ENCODE measurements at places on chromosomes 4 and X. TPM values are rescaled to one million over a fixed set of nuclear protein-coding genes. Genes with fewer than 3 reads are reported as not detected.

The WAS gene
- total RNA-seq, result 0.61 TPM

The PCDH7 gene
- total RNA-seq, result 18.0 TPM

The HSFX1 gene
- total RNA-seq, result 0.50 TPM

The RNF128 gene
- total RNA-seq, result 0.09 TPM

The ZDHHC15 gene
- 2.7 TPM for total RNA-seq

The CRLF2 gene
- not detected for total RNA-seq

The LONRF3 gene
- total RNA-seq, result 0.33 TPM

The SOWAHB gene
- 0.13 TPM for total RNA-seq

The F11 gene
- total RNA-seq, result 0.50 TPM

The UVSSA gene
- 18.3 TPM for total RNA-seq

The SH3D19 gene
- total RNA-seq, result 32.1 TPM

The XAGE1B gene
- not detected for total RNA-seq

DNA sequence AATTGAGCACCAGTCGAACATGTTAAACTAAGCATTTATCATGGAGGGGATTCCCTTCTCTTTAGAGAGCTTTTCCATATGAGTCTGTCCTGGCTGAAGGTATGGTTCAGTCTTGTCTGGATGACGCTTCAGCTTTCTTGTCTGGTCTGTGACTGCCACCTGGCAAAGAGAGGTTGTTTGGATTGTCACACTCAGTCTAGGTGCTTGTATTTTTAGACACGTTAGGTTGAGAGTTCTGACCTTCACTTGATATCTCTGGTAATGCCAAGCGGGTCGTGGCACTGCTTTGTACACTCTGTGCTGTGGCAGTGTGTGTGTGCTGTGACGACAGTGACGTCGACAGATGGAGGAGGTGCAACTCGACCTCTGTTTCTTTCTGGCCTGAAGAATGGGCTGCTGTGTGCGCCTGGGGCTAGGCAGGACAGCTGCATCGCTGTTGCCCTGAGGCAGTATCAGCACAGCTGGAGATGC lies 12.6 kb downstream of the NOCT start:
- H3K27me3 ChIP-seq, result no peaks in the 10 kb centered on the region
- no peak overlapping the region for H3K27ac ChIP-seq
- peaks cover 24% of the 10 kb centered on the region for H3K36me3 ChIP-seq
- no peak overlapping the region for H3K4me3 ChIP-seq
- H3K4me1 ChIP-seq, result no peaks in the 10 kb centered on the region

- DNase-seq, result no peak
- H3K36me3 ChIP-seq, result no peaks in the 10 kb centered on the region
- no peak overlapping the region for H3K27ac ChIP-seq
- no peaks in the 10 kb centered on the region for H3K4me1 ChIP-seq
- H3K4me3 ChIP-seq, result no peak overlapping the region
Measured at GRCh38 chrX:18883961-18884765, 99.8 kb downstream of the PHKA2 start.

- peaks cover 5% of the 10 kb centered on the region for H3K4me1 ChIP-seq
- H3K36me3 ChIP-seq, result no peaks in the 10 kb centered on the region
- DNase-seq, result no peak
Measured at GRCh38 chr4:121190389-121190788, 26.3 kb upstream of the TNIP3 start.

- no peak overlapping the region for H3K27ac ChIP-seq
- DNase-seq, result no peak
- H3K4me1 ChIP-seq, result no peaks in the 10 kb centered on the region
- H3K4me3 ChIP-seq, result no peak overlapping the region
- H3K27me3 ChIP-seq, result no peaks in the 10 kb centered on the region
Measured at GRCh38 chrX:1416965-1417760, 25.2 kb upstream of the SLC25A6 start.

- no peak overlapping the region for H3K27ac ChIP-seq
- 0 out of 2 replicates have a peak, but pooled peaks cover 2% of the 10 kb centered on the region for H3K4me1 ChIP-seq
- peaks cover 14% of the 10 kb centered on the region for H3K36me3 ChIP-seq
- H3K27me3 ChIP-seq, result no peaks in the 10 kb centered on the region
- DNase-seq, result no peak
- H3K4me3 ChIP-seq, result no peak overlapping the region
Measured at GRCh38 chr4:88744609-88745008, 47.0 kb upstream of the NAP1L5 start.

- peaks cover 30% of the 10 kb centered on the region for H3K36me3 ChIP-seq
- H3K27ac ChIP-seq, result no peak overlapping the region
- no peaks in the 10 kb centered on the region for H3K4me1 ChIP-seq
- H3K4me3 ChIP-seq, result no peak overlapping the region
- no peak for DNase-seq
- H3K27me3 ChIP-seq, result no peaks in the 10 kb centered on the region
Measured at GRCh38 chrX:12128017-12128416, 10.3 kb upstream of the FRMPD4 start.

GRCh38 chr4:167475951-167476350 lies 241.7 kb upstream of the SPOCK3 start:
- no peaks in the 10 kb centered on the region for H3K27me3 ChIP-seq
- no peaks in the 10 kb centered on the region for H3K4me1 ChIP-seq
- no peak overlapping the region for H3K4me3 ChIP-seq
- no peak for DNase-seq
- H3K36me3 ChIP-seq, result no peaks in the 10 kb centered on the region

DNA sequence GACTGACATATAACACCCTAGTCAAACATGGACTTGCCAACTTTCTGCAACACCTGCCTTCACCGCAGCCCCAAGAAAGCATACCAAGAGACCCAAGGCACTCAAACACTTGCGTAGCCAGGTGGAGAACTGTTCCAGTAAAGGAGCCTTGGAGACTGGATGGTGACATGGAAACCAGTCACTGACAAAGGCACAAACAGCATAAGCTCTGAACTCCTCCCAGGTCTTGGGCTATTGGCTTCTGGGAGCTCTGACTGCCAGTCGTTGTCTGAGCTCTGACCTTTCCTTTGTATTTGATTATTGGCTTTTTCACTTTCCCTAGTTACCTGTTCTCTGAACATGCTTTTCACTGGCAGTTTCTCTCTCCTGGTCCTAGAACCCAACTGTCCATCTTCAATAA lies 38.3 kb downstream of the ARAP2 start:
- DNase-seq, result peak; percentile 30
- H3K4me1 ChIP-seq, result no peaks in the 10 kb centered on the region
- H3K27me3 ChIP-seq, result no peaks in the 10 kb centered on the region
- H3K27ac ChIP-seq, result no peak overlapping the region

GRCh38 chr4:47451657-47452056 lies 11.8 kb downstream of the COMMD8 start:
- H3K27me3 ChIP-seq, result no peaks in the 10 kb centered on the region
- no peak for DNase-seq
- H3K4me1 ChIP-seq, result no peaks in the 10 kb centered on the region
- no peak overlapping the region for H3K4me3 ChIP-seq
- H3K36me3 ChIP-seq, result peaks cover 5% of the 10 kb centered on the region

- H3K4me3 ChIP-seq, result no peak overlapping the region
- H3K4me1 ChIP-seq, result no peaks in the 10 kb centered on the region
- no peak for DNase-seq
- H3K36me3 ChIP-seq, result no peaks in the 10 kb centered on the region
Measured at GRCh38 chrX:140431521-140431920, 73.3 kb downstream of the SOX3 start.

- no peaks in the 10 kb centered on the region for H3K27me3 ChIP-seq
- no peak overlapping the region for H3K27ac ChIP-seq
- no peaks in the 10 kb centered on the region for H3K36me3 ChIP-seq
- no peak overlapping the region for H3K4me3 ChIP-seq
- no peak for DNase-seq
- H3K4me1 ChIP-seq, result no peaks in the 10 kb centered on the region
Measured at GRCh38 chr4:156193800-156194199, 240.1 kb upstream of the CTSO start.

- no peak overlapping the region for H3K27ac ChIP-seq
- no peaks in the 10 kb centered on the region for H3K36me3 ChIP-seq
- no peak for DNase-seq
- H3K4me3 ChIP-seq, result no peak overlapping the region
Measured at GRCh38 chr4:159070742-159071141, 32.1 kb upstream of the RAPGEF2 start.

GRCh38 chr4:66647476-66647875 lies 897.8 kb downstream of the CENPC start:
- no peak for DNase-seq
- H3K27me3 ChIP-seq, result no peaks in the 10 kb centered on the region
- H3K4me3 ChIP-seq, result no peak overlapping the region
- H3K36me3 ChIP-seq, result no peaks in the 10 kb centered on the region

DNA sequence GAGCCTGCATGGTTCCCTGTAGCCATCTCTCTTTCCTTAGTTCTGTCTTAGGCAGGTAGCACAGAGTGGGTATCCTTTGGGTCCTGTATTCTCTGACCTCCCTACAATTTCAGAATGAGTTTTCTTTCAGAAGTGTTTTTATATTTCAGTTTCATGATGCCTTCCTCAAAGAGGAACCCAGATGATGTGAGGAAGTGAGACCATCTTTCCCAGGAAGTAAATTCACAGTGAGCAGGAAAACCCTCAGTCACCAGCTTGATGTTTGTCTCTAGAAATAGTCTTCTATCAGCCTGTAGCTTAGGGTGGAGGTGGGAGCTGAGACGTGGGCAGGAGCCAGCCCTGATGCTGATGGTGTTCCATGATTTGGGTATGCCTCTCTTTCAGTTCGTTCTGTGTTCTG lies 16.9 kb downstream of the PLAC1 start:
- H3K27ac ChIP-seq, result no peak overlapping the region
- H3K27me3 ChIP-seq, result no peaks in the 10 kb centered on the region
- DNase-seq, result no peak
- H3K4me3 ChIP-seq, result no peak overlapping the region
- peaks cover 2% of the 10 kb centered on the region for H3K36me3 ChIP-seq

GRCh38 chrX:98405376-98405775 lies 1521.7 kb downstream of the RPA4 start:
- no peak overlapping the region for H3K27ac ChIP-seq
- H3K4me3 ChIP-seq, result no peak overlapping the region
- no peaks in the 10 kb centered on the region for H3K27me3 ChIP-seq
- no peak for DNase-seq
- peaks cover 2% of the 10 kb centered on the region for H3K36me3 ChIP-seq

- no peak within 1 kb of the TSS for H3K4me3 ChIP-seq
- no peaks in the 10 kb centered on the region for H3K27me3 ChIP-seq
- peak; percentile 99 for DNase-seq
- H3K27ac ChIP-seq, result peak within 1 kb of the TSS; percentile 61
- H3K36me3 ChIP-seq, result peaks cover 11% of the 10 kb centered on the region
Measured at GRCh38 chr4:112636688-112637551, at the start of the genes LARP7 and ZGRF1. LARP7 (plus strand) TSS chr4:112637143; CDS start chr4:112644670, 7,527 bp downstream. ZGRF1 (minus strand) TSS chr4:112636909; CDS start chr4:112633176, 3,733 bp downstream.

GRCh38 chr4:67052814-67053675 lies 492.3 kb downstream of the CENPC start:
- no peak overlapping the region for H3K4me3 ChIP-seq
- no peaks in the 10 kb centered on the region for H3K36me3 ChIP-seq
- no peak for DNase-seq
- H3K27ac ChIP-seq, result no peak overlapping the region
- H3K4me1 ChIP-seq, result peaks cover 4% of the 10 kb centered on the region

DNA sequence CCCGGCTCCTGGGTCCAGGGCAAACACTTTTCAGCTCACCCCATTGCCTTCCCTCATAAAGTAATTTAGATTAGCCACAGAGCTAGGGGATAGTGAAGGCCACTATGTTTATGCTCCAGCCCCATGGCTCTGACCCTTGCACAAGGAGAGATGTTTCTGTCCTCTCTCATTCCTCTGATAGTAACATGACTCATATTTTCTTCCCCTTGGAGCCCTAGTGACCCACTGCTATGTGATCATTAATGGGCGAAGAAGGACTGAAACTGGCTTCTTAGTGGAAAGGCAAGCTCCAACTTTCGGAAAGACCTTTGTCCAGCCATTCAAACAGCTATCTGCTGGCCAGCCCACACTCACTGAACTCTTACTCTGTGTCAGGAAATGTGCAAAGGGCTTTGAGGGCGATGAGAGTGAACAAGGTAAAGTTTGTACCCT lies 12.3 kb downstream of the CLDN2 start:
- H3K27ac ChIP-seq, result no peak overlapping the region
- H3K27me3 ChIP-seq, result no peaks in the 10 kb centered on the region
- no peaks in the 10 kb centered on the region for H3K4me1 ChIP-seq
- H3K4me3 ChIP-seq, result no peak overlapping the region
- no peak for DNase-seq
- H3K36me3 ChIP-seq, result no peaks in the 10 kb centered on the region

DNA sequence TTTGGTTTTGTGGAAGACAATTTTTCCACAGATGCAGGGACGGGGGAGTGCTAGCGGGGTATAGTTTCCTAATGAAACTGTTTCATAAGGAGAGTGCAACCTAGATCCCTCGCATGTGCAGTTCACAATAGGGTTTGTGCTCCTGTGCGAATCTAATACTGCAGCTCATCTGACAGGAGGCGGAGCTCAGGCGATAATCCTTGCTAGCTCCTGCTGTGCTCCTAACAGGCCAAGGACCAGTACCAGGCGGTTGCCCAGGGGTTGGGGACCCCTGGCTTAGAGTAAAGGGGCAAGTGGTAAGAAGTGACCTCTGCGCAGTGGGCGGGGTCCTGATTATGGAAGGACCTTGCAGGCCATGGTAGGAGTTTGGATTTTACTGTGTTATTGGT lies 3.8 kb downstream of the SCML1 start:
- H3K27me3 ChIP-seq, result no peaks in the 10 kb centered on the region
- no peaks in the 10 kb centered on the region for H3K36me3 ChIP-seq
- no peak overlapping the region for H3K27ac ChIP-seq
- no peak for DNase-seq

- H3K27me3 ChIP-seq, result no peaks in the 10 kb centered on the region
- no peak overlapping the region for H3K27ac ChIP-seq
- H3K36me3 ChIP-seq, result no peaks in the 10 kb centered on the region
- H3K4me1 ChIP-seq, result 0 out of 2 replicates have a peak, but pooled peaks cover 2% of the 10 kb centered on the region
- DNase-seq, result no peak
- no peak overlapping the region for H3K4me3 ChIP-seq
Measured at GRCh38 chr4:78031417-78031950, 25.6 kb upstream of the FRAS1 start.

GRCh38 chrX:40922307-40922706 lies 162.9 kb upstream of the USP9X start:
- H3K4me1 ChIP-seq, result no peaks in the 10 kb centered on the region
- peaks cover 18% of the 10 kb centered on the region for H3K36me3 ChIP-seq
- H3K27ac ChIP-seq, result no peak overlapping the region
- H3K27me3 ChIP-seq, result no peaks in the 10 kb centered on the region
- DNase-seq, result peak; percentile 71

- no peak overlapping the region for H3K27ac ChIP-seq
- H3K36me3 ChIP-seq, result no peaks in the 10 kb centered on the region
- H3K4me3 ChIP-seq, result no peak overlapping the region
- H3K4me1 ChIP-seq, result no peaks in the 10 kb centered on the region
- no peaks in the 10 kb centered on the region for H3K27me3 ChIP-seq
Measured at GRCh38 chr4:152070854-152071253, 310.0 kb upstream of the GATB start.

DNA sequence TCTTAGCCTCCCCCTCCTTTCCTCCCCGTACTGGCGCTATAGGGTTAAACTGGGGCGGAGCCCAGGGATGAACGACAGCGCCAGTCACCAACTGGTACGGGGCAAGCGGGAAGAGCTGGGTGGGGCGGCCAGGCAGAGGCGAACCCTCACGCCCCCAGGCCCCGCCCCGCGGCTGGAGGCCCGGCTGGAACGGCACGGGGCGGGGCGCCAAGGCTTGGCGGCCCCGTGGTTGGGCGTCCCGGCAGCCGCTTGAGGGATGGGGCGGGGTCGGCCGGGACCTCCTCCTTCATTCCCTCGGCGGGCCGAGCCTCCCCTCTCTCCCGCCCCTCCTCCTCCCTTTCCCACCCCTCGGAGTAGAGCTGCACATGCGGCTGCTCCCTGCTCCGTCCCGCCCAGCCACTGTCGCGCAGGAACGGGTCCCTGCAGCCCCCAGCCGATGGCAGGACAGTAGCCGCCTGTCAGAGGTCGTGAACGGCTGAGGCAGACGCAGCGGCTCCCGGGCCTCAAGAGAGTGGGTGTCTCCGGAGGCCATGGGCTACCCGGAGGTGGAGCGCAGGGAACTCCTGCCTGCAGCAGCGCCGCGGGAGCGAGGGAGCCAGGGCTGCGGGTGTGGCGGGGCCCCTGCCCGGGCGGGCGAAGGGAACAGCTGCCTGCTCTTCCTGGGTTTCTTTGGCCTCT lies at the start of gene EDA:
Gene EDA, plus strand, starts transcription at position 335 of the 678 bp plus-strand sequence.
- H3K36me3 ChIP-seq, result no peaks in the 10 kb centered on the region
- DNase-seq, result peak; percentile 93
- H3K27ac ChIP-seq, result no peak within 1 kb of the TSS
- H3K4me3 ChIP-seq, result peak within 1 kb of the TSS; percentile 74
